Stimulated activated CD8-positive, alpha-beta memory T cell treated with anti-CD3 and anti-CD28 coated beads, Interleukin-15, amount 100 ng/mL, for 4 hours (primary cell): ENCODE measurements at places on chromosomes 2 and 18.

GRCh38 chr2:240823449-240824336, 3.7 kb upstream of the KIF1A start:
- no peak for DNase-seq

GRCh38 chr2:222064286-222064685, 234.5 kb downstream of the PAX3 start:
- no peak for DNase-seq

- DNase-seq = no peak
Measured at GRCh38 chr2:217788669-217789002, 214.2 kb downstream of the TNS1 start.

- no peak for DNase-seq
Measured at GRCh38 chr18:49178736-49179135, 228.0 kb upstream of the SMAD7 start.

- no peak for DNase-seq
Measured at GRCh38 chr2:86491088-86491487, 49.9 kb downstream of the KDM3A start.
